ENCODE measurements at places on chromosomes 4 and X.

GRCh38 chr4:113476800-113477199 lies 284.7 kb downstream of the CAMK2D start:
- DNase-seq, result no peak

DNA sequence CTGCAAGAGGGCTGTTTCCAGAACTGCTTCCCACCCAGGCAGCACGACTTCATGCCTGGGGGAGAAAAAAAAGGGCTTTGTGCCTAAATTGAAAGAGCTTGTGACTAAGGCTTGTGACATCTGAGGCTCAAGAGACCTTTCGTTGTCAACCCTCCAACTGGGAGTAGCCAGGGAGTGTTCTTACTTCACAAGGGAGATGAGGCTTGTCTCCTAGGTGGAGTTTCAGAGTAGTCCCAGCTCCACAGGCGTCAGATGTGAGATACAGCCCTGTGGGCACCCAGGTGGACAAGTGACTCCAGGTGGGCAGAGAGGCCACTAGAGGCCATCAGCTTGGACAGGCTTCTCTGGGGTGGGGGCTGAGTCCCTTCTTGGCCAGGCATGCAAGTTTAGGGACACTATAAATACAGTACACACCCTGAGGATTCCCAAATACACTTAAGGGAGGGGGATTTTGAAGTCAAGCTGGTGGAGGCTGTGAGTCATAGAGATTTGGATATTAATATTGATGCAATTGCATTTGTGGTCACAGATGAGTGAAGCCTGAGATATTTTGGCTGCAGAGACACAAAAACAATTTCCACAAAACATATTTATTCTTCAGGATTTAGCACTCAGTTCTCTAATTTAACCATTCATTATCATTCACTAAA lies 40.1 kb upstream of the SETD7 start:
- peak; percentile 23 for DNase-seq

DNA sequence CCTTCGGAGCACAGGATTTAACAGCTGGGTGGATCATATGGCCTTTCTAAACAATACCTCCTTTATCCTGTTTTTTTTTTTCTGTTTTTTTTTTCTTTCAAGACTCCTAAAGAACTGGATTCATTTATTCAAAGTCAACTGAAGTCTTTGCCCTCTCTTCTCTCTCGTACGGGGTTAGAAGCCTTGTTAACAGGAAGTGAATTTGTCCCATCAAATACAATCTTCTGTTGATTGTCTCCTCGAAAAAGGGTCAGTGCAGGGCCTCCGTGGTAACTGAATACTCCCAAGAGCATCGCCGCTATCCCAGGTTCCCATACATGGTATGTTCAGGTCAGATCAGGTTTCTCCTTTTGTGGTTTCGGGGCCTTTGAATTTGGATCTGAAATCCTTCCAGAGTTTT lies 1.8 kb upstream of the TMEM128 start:
- no peak for DNase-seq

GRCh38 chr4:143402776-143403552 lies 66.3 kb downstream of the GAB1 start:
- DNase-seq, result peak; percentile 28

- no peak for DNase-seq
Observed at GRCh38 chrX:41733939-41734338, 10.0 kb downstream of the GPR82 start.

DNA sequence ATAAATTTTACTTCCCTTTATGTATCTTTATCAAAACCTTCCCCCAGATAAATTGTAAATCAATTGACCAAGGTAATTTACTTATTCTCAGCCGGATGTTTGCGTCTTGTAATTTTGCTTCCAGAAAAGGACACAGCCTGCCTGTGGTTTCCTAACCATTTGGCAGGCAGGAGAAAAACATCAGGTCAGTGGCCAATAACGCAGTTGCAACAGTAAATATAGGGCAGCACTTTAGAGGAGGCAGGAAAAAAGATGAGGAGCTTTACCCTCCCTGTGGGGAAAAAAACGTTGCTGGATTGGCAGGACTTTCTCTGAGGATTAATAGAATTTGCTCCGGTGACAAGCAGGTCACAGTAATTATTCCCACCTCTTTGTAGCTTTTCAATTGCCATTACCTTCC lies 2618.1 kb downstream of the ARAP2 start:
- DNase-seq, result peak; percentile 40

GRCh38 chr4:68407868-68408190 lies 39.4 kb upstream of the TMPRSS11E start:
- no peak for DNase-seq
